CD4-positive, alpha-beta T cell (primary cell): ENCODE measurements at places on chromosomes 5 and 9.

DNA sequence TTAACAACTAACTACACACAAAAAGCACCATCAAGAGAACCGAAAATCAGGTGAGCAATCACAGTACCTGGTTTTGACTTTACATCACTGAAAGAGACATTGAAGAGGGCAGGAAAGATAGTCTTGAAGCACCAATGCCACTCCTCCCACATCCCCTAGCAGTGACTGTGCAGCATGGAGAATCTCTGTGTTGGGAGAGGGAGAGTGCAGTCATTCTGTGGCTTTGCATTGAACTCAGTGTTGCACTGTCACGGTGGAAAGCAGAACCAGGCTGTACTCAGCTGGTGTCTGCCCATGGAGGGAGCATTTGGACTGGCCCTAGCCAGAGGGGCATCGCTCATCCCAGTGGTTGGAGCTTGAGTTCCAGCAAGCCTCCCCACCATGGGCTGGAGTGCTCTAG is 40.4 kb downstream of the C5 start:
- H3K36me3 ChIP-seq = no peaks in the 10 kb centered on the region
- H3K27ac ChIP-seq = no peak overlapping the region
- H3K4me3 ChIP-seq = no peak overlapping the region
- no peak for DNase-seq
- H3K27me3 ChIP-seq = no peaks in the 10 kb centered on the region
- H3K4me1 ChIP-seq = no peaks in the 10 kb centered on the region

DNA sequence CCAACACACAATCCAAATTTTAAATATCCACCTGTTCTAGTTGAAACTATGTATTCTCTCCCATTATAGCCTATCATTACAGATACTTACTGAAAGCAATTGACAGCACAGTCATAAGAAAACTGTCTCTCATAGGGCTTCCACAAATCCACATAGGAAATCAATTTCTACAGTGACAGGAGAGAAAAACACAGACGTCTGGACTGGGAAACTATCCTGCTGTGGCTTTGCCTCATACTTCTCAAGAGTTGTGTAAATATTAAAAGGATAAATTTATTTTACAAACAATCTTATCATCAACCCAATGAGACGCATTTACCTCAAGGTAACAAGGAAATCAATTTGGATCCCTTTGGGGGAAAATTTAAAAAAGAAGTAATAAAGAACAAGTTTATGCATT is 517.5 kb downstream of the EFNA5 start:
- no peaks in the 10 kb centered on the region for H3K36me3 ChIP-seq
- no peak overlapping the region for H3K27ac ChIP-seq
- no peaks in the 10 kb centered on the region for H3K27me3 ChIP-seq
- H3K4me3 ChIP-seq = no peak overlapping the region
- H3K4me1 ChIP-seq = no peaks in the 10 kb centered on the region

DNA sequence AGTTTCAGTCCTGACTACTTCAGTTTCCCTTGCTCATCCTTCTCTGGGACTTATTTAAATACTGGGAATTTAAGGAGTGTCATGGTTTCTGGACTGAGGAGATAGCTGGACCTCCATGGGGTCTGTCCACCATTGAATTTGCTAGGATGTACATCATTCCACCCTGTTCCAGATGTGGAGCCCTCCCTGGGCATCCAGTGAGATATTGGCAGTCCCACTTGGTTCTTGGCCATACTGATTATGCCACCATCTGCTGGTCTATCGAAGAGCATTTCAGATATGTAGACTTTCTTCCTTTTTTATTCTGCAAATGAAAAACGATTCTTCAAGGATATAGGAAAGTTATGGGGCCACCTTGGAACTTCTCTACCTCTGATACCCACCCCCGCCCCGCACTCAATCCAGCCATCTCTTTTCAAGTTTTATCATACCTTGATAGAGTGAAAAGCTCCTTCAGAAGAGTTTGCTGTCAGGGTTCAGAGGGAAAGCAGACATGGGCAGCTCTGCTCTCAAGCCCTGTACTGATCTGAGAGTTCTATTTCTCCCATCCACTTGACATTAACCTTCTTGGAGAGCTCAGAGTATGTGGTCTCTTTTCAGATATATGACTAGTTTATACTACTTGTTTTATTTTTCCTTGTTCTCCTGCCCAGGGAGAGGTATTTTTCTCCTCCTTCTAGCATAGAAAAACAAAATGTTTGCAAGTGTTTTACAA is 490.7 kb upstream of the SGCD start:
- no peaks in the 10 kb centered on the region for H3K27me3 ChIP-seq
- no peak overlapping the region for H3K4me3 ChIP-seq
- H3K36me3 ChIP-seq = no peaks in the 10 kb centered on the region
- H3K4me1 ChIP-seq = no peaks in the 10 kb centered on the region
- DNase-seq = no peak

DNA sequence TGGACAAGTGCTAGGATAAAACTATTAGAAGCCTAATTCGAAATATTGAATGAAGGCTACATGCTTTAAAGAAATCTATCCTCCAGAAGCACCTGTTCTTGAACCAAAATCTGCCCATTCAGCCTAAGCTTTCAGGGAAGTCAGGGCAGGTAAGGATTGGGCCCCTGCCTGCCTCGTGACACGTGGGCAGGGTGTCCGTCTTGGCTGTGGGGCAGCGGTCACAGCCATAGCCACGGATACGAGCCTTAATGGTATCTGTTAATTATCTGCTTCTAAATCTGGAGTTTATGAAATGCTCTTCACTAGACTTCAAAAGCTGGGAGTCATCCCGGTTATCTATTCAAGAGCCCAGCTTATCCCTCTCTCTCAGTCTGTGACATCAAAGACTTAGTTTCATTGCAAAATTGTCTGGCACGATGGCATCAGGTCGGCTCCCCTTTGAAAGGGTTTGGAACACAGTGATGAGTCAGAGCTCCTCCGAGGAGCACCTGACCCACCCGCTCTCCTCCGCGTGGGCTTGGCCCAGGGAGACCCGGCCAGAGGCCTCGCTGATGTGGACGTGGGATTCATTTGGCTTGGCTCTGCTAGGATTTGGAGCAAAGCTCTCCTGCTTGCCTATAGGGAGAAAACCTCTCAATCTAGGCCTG is 135.9 kb downstream of the MACROH2A1 start:
- peaks cover 6% of the 10 kb centered on the region for H3K27me3 ChIP-seq
- no peak for DNase-seq
- no peak overlapping the region for H3K4me3 ChIP-seq

DNA sequence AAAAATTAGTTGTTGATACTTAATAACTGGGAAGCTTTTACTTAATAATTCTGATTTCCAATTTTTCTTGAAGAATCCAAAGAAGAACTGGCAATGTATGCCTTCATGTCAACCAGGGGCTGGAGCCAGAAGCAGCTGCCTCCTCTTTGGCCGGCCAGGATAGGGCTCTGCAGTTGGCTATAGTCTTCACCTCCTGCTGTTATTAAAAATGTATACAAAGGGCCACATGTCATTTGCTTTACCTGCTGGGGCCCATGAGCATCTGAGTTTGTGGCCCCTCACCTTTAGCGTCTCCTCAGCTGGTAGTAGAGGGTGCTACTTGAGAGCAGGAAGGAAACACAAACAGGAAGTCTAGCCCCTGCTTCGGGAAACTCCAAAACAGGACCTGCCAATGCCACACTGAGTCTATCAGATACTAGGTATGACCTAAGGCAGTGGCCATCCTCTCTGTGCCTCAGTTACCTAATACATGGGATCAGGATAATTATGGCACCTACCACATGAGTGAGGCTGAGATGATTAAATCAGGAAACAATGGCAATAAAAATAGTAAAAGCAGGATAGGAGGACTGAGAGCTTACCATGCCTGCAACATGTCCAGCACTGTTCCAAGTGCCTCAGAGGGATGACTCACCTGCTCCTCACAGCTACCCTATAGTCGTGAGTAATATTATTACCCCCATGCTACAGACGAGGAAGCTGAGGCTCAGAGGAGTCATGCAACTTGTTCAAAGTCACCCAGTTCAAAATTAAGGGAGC is 21.3 kb downstream of the CCDC69 start:
- H3K27me3 ChIP-seq = no peaks in the 10 kb centered on the region
- peaks cover 41% of the 10 kb centered on the region for H3K4me1 ChIP-seq
- peak overlapping the region; percentile 49 for H3K27ac ChIP-seq
- H3K4me3 ChIP-seq = no peak overlapping the region
- no peak for DNase-seq

DNA sequence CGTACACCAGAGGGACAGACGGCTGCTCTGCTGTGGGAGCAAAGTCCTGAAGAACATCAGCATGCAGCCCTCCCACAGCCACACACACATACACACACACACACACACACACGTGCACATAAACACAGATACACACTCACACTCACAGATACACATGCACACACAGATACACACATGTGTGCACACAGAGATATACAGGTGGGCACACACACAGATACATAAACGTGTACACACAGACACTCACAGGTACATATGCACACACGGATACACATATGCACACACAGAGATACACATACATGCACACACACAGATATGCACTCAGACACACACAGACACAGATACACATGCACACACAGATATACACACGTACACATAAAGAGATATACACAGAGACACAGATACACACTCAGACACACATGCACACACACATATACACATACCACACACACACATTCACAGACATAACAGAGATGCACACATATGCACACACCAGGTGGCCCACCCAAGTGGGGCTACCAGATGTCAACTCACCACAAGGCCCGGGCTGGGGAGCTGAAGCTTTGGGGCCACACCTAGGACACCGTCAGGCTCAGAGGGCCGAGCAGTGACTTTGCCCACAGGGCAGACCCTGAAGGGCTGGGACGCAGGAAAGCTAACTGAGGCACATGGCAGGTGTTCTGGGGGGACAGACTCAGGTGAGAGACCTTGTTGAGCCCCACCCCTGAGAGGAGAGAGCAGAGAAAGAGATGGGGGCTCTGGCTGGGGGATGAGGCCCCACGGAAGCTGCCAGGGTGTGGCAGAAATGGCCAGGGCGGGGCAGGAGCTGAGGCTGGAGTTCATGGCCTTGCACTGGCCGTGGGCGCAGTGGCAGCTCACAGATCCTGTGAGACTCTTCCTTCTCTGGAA is 148.6 kb upstream of the PPP1R26 start:
- no peak overlapping the region for H3K27ac ChIP-seq
- H3K4me3 ChIP-seq = no peak overlapping the region
- no peaks in the 10 kb centered on the region for H3K27me3 ChIP-seq
- no peaks in the 10 kb centered on the region for H3K36me3 ChIP-seq

- H3K27me3 ChIP-seq = no peaks in the 10 kb centered on the region
- H3K4me1 ChIP-seq = no peaks in the 10 kb centered on the region
- DNase-seq = no peak
- H3K4me3 ChIP-seq = no peak overlapping the region
- H3K27ac ChIP-seq = no peak overlapping the region
Observed at GRCh38 chr5:168123631-168124528, 167.6 kb upstream of the WWC1 start.

DNA sequence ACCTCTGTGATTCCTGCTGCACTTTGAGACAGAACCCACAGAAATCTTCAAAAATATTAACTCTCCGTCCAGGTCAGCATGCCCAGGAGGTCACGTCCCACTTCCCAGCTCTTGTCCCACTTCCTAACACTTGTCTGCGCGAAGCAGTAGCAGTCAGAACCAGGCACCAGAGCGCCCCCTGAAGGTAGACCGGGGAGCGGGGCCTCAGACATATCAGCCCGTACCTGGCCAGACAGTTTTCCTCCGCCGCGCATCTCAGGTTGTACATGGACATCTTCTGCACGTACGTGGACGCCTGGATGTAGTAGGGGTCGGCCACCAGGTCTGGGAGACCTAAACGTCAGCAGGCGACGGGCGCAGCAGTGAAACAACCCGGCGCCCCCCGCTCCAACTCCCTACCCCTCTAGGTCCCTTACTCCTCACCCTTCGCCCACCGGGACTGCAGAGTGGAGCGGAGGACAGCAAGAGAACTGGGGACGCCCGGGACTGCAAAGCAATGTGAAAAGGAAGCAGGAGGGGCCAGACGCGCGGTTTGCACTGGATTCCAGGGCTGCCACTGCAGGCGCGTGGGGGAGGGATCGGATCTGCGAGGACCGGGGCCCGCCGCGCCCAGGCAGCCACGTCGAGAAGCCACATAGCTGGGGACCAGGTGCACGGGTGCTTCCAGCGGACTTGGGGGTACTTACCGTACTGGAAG is 1.2 kb downstream of the LOX start:
- peaks cover 27% of the 10 kb centered on the region for H3K27me3 ChIP-seq
- H3K4me3 ChIP-seq = peak overlapping the region; percentile 22
- no peak overlapping the region for H3K27ac ChIP-seq
- no peaks in the 10 kb centered on the region for H3K36me3 ChIP-seq
- DNase-seq = peak; percentile 12
- peaks cover 18% of the 10 kb centered on the region for H3K4me1 ChIP-seq

DNA sequence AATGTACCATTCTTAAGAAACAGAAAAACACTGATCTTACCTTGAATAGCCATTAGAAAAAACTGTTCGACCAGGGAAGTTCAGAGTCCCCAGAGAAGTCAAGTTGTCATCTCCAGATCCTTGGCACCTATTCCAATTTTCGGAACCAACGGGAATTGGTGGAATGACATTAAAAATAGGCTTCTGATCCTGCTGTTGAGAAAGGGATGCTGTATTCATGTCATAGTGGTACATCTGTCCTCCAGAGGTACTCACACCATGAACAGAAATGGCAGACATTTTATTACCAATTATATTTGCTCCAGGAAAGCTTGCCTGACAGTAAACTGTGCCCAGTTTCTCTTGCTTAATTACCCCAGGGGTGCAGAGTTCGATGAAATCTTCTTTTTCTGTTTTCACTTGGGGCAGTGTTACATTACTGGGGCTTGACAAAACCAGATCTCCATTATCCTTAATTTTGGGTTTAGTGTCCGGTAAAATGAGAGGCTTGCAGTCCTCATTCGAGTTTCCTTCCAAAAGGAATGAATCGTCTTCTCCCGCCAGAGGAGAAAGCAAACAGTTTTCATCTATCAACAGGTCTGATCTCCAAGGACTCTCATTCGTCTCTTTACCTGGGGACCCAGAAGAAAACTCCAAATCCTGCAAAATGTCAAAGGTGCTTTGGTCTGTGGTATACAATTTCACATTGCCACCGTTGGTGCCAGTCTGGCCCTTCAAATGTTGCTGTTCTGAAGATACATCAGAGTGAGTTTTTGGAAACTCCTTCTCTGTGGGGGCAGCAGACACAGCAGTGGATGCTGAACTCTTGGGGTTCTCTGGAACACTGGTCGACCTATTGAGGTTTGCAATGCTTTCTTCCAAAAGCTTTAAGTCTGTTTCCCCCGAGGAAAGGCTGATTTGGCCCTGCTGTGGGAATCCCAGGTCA is 3.6 kb downstream of the NR3C1 start:
- H3K27me3 ChIP-seq = no peaks in the 10 kb centered on the region
- no peak for DNase-seq
- H3K27ac ChIP-seq = no peak overlapping the region
- peaks cover 11% of the 10 kb centered on the region for H3K36me3 ChIP-seq

- no peak overlapping the region for H3K4me3 ChIP-seq
- peaks cover 6% of the 10 kb centered on the region for H3K36me3 ChIP-seq
- H3K27me3 ChIP-seq = no peaks in the 10 kb centered on the region
- H3K27ac ChIP-seq = no peak overlapping the region
- H3K4me1 ChIP-seq = no peaks in the 10 kb centered on the region
Observed at GRCh38 chr9:36251428-36251827, 6.8 kb downstream of the GNE start.
